ENCODE measurements at places on chromosomes 6 and 20. TPM values are rescaled to one million over a fixed set of nuclear protein-coding genes. Genes with fewer than 3 reads are reported as not detected.

The SLC22A7 gene
- not detected for total RNA-seq

The RWDD2A gene
- total RNA-seq, result 1.4 TPM

The SLC13A3 gene
- total RNA-seq, result not detected

The STK35 gene
- total RNA-seq, result 21.4 TPM

The ZBTB12 gene
- total RNA-seq, result 4.6 TPM

The TMEM244 gene
- total RNA-seq, result not detected
